ENCODE measurements at places on chromosomes 12 and 14.

GRCh38 chr12:4041187-4041885 is 168.1 kb upstream of the PARP11 start:
- DNase-seq = no peak

GRCh38 chr12:26058818-26059217 is 66.0 kb downstream of the BHLHE41 start:
- no peak for DNase-seq

DNA sequence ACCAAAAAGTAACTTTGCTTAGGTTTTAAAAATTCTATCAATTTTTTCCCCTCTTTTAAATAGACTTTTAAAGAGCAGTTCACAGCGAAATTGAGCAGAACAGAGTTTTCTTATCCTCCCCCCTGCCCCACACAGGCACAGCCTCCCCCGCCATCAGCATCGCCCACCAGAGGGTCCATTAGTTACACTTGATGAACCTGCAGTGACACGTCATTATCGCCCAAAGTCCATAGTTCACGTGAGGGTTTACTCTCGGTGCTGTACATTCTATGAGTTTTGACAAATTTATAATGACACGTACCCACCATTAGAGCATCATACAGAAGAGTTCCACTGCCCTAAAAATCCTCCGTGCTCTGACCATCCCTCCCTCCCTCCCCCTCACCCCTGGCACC is 58.4 kb downstream of the FZD10 start:
- no peak for DNase-seq

- no peak for DNase-seq
Measured at GRCh38 chr12:24297516-24297915, 348.0 kb upstream of the SOX5 start.

- DNase-seq = no peak
Measured at GRCh38 chr12:103729499-103729898, 111.5 kb downstream of the NT5DC3 start.

- no peak for DNase-seq
Measured at GRCh38 chr14:97379091-97379531, 581.9 kb downstream of the VRK1 start.

DNA sequence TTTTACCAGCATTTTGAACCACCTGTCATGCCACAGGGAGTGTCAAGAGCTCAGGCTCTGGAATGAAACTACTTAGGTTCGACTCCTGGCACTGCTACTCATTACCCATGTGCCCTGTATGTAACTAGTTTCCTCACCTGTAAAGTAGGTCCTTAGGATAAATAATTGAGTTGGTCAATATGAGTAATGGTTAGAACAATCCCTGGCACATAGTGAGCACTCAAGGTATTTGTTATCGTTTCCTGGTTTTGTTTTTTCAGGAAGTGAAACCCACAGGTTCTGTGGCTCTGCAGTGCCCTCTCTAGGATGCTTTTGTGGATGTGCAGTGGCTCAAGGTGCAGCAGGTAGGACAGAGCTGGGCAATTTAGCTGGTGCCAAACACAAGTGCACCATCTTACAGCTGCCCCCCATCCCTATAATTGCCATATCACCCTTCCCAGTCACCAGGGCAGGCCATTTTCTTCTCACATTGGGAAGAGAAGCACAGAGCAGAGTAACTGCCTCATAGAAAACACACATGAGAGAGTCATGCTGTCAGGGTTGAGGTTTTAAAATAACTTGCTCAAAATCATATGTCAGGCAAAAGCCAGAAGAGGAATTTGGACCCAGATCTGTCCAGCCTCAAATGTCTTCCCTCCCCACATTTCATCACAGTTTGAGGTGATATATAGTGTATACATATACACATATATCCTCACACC is 297.5 kb downstream of the RPAP3 start:
- peak; percentile 34 for DNase-seq

DNA sequence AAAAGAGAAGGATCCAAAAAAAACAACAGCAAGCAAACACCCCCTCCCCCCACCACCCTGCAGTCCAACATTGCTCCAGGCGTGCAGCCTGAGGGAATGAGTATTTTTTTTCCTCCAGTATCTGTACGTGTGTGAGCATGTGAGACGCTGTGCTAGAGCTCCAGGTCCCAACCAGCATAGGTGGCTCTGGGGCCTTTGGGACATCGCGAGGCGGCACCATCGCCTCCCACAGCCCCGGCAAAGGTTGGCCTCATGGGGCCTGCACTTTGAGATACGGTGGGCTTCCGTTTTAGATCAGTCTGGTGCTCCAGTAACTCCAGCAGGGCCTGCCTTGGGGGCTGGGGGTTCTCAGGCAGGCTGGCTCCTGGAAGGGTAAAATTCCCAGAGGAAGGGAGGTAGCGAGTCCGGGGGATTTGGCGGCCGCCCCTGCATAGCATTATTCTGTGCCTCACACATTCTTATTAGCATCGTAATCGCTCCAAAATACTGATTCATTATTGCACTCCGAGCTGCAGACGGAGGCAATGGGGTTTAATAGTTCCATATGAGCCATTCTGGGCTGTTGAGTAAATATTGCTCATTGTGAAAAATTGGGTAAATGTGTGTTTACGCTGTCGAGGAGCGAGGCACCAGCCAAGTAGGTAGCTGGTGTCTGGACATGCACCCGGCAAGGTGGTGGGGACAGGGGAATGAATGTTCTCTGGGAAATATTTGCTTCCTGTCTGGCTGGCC is 143.1 kb upstream of the MYL2 start:
- no peak for DNase-seq

- no peak for DNase-seq
Measured at GRCh38 chr12:112543751-112544150, 125.0 kb downstream of the PTPN11 start.

GRCh38 chr12:18400186-18400585 is 138.9 kb downstream of the PIK3C2G start:
- no peak for DNase-seq

DNA sequence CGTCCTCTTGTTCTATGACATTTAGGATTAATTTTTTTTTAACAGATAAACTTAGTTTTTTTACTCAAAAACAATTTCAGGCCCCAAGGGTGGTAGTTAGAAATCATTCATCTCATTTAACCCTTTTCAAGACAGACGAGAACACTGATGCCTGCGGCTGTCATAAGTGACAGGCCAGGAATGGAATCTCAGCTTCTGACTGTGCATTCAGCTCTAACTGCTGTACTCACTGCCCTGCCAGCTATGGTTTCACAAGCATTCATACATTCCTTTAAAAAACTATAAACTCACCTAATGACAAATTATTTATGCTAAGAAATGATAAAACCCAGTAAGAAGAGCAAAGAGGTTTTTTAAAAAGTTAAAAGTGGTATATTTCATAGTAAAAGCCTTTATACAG is 8.8 kb downstream of the DENND5B start:
- no peak for DNase-seq

GRCh38 chr12:101407049-101407435 is 530 bp downstream of the ARL1 start:
- no peak for DNase-seq

GRCh38 chr14:61501714-61502458 is 180.5 kb downstream of the PRKCH start:
- no peak for DNase-seq

GRCh38 chr12:52675301-52675701 is 4.9 kb downstream of the KRT1 start:
- DNase-seq = no peak

- no peak for DNase-seq
Measured at GRCh38 chr14:104694991-104695659, 5.7 kb downstream of the INF2 start.

- no peak for DNase-seq
Measured at GRCh38 chr12:121241156-121241970, 31.4 kb downstream of the P2RX4 start.

DNA sequence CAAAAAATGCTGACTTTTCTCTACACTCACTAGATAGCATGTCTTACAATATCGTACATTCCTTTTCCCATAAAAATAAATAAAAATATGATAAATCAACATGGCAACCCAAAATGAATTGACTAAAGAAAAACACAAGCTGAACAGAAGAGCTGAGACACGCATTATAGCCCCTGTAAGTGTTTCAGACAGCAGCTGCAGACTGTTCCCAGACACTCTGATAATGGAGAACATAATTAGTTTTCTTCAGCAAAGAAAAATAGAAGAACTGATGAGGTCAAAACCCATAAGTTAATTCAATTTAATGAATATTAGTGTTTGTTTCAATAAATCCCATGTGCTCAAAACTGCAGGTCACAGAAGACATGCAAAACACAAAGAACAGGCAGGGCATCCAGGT is 23.8 kb downstream of the ST8SIA1 start:
- DNase-seq = no peak

DNA sequence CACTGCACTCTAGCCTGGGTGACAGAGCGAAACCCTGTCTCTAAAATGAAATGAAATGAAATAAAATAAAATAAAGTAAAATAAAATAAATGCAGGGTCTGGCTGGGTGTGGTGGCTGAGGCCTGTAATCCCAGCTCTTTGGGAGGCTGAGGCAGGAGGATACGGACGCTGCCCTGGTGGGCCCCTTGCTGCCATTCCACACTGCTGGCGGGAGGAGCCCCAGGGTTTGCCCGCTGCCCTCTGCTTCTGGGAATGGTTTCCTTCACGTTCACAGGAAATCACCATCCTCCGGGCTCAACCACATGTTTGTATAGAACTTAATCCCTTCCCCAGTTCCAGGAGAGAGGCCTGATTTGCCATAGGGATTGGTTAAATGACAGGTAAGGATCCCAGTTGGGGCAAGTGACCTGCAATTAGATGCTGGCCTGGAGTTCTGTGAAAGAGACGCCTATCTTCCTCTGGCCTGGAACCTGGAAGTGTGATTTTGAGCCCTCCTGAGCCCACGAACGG is 29.3 kb downstream of the CALM1 start:
- no peak for DNase-seq

DNA sequence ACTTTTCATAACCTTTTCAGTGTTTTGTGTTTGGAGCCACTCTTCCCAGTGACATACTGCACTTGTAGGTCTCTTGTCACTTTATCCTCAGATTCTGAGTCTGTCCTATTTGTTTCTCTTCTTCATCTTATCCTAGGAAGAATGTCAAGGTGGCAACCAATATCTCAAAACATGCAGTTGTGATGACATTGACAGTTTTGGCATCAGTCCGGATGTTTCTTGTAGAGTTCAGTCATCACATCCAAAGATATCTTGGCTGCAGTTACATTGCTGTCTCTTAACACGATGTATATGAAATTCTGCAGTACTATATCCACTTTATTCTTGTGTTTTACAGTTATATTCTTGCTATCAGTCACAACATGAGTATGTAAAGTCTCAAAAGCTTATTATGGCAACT is 6.4 kb downstream of the ADIPOR2 start:
- DNase-seq = no peak

- DNase-seq = no peak
Measured at GRCh38 chr12:49292729-49293055, 2.3 kb upstream of the PRPH start.

DNA sequence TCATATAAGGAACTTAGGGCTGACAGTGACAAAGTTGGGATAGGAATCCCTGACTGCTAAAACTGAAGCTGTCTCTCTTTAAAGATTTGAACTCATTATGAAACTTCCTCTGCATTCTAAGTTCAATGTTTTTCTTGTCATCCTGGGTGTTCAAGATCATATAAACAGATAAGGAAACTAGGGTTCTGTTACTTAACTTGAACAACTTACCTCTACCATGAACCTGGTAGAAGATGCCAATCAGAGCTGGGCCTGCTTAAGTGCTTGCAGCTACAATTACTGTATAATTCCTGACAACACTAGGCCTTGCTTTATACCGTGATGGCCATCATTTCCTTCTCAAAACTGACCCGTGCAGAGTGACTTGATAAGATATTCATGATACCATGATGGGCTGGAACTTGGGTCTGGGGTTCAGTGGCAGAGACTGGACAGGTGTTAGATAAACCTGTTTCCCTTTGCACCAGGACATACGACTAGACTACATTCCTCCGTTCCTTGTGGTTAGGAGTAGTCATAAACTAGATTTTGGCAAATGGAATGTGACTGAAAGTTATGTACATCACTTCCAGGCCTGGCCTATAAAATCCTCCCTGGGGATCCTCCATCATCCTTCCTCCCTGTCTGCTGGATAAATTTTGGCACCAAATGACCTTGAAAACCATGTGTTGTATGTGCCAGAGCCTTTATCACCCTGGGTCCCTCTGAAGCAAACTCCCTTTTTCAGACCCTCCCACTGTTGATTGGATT is 172.2 kb upstream of the PRICKLE1 start:
- no peak for DNase-seq

DNA sequence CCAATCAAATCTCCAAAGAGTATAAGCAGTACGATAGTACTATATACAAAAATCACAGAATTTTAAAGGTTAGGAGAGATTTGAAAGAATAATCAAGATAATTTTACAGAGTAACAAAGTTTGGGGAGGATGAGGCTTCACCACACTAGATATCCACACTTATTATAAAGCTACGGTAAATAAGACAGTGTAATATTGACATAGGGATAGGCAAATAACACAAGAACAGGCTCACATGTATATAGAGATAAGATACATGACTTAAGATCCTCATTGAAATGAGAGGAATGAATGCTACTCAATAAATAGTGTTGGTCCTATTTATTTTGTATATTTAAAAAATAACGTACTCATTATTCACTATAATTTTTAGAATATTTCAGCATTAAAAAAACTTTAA is 26.2 kb downstream of the NUMB start:
- DNase-seq = no peak

- DNase-seq = no peak
Measured at GRCh38 chr14:74407021-74407800, 18.8 kb downstream of the SYNDIG1L start.

DNA sequence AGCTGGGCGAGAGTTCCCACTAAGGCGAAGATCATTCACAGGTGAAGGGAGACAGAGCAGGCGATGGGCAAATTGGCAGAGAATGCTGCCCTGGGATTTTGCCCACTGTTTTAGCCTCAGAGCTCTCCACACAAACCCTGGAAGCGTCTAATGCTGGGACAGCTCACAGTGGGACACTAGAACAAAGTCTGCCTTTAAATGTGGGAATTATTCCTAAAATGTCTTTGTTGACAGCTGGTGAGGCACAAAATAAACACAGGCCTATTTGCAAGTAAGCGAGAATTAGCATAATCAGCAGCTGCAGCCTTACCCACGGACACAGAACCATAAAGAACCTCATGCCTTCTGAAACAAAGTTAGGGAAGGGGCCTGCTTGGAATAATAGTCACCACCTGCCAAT is 824.5 kb downstream of the AACS start:
- no peak for DNase-seq

DNA sequence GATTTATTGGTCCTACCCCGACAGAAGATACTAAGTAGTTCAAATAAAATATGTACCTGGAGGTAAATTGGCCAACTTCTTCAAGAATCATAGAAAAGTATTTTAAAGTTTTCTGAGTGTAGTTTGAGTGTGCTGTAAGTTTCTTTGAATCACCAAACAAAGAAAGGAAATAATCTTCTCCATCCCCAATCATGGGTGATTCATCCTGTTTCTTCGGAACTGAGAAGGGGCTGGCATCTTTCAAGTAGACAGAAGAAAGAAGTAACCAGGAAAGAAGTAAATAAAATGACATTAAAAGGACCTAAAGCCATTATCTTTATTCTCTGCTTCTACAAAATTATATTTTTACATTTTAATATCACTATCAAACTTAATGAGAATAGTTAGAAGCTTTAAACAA is 6.8 kb downstream of the LMNTD1 start:
- DNase-seq = no peak

GRCh38 chr14:79833781-79834180 is 377.5 kb downstream of the DIO2 start:
- no peak for DNase-seq

GRCh38 chr14:102046337-102047278 is 40.2 kb downstream of the HSP90AA1 start:
- DNase-seq = peak; percentile 93
